Fibroblast of lung (primary cell): ENCODE measurements at places on chromosomes 12 and 14. TPM values are rescaled to one million over a fixed set of nuclear protein-coding genes. Genes with fewer than 3 reads are reported as not detected.

DNA sequence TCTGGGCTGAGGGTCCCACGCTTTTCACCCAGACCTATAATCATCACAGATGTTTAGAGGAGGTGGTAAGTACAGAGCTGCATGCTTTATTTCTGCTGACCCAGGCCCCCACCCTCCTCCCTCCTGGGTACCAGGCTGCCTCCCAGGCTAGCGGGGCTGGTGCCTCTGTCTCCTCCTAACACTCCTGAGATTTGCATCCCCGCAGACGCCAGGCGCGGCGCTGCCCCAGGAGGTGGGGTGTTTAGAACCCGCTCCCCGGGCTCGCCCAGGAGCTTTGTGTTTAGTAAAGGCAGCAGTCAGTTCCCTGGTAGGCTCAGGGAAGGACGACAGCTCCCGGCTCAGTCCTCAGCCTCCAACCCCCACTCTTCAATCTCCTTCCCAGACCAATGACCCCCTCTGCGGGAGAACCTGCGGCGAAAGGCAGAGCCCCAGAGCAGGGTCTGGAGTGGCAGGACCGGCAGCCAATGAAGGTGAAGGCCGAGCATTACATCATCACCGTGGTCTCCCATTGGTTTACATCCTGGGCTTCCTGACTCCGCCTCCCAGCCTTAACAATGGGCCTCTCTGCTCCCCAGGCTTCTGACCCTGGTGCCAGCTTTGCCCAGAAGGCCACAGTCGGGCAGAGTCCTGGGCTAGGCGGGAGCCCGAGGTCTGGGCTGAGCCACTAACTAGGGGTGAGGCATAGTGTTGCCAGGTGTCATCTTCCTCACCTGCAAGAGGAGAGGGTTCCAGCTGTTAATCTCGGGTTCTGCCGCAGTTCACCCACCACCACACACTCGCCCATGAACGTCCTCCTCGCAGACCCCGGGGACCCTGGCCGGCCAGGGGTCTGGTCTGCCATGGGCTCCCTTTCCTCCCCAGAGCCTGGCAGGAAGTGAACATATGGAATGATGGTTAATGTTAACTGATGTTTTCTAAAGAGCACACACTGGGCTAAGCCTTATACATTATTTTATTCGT, 57.5 kb downstream of the CALM1 start:
- peak; percentile 66 for DNase-seq
- no peaks in the 10 kb centered on the region for H3K4me1 ChIP-seq
- H3K36me3 ChIP-seq: no peaks in the 10 kb centered on the region
- H3K27ac ChIP-seq: no peak overlapping the region

DNA sequence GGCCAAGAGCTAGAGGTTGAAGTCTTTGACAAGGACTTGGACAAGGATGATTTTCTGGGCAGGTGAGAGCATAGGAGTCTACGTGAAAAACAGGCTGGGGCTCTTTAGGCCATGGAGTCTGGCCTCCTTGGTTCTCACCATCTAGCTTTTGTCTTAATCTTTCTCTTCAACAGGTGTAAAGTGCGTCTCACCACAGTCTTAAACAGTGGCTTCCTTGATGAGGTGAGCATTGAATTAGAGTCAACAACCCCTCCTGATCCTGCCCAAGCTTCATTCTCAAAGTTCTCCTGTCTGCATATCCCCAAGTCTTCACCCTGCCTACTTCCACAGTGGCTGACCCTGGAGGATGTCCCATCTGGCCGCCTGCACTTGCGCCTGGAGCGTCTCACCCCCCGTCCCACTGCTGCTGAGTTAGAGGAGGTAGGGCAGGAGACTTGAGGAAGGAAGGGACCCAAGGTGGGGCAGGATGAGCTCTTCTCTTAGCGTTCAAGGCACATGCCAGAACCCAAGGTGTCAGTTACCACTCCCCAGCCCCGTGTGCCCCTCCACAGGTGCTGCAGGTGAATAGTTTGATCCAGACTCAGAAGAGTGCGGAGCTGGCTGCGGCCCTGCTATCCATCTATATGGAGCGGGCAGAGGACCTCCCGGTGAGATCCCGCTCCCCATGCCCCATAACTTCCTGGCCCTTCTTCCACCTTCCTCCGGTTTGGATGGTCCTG, 9.9 kb downstream of the ESYT1 start:
- H3K4me1 ChIP-seq: no peaks in the 10 kb centered on the region
- peaks cover 35% of the 10 kb centered on the region for H3K36me3 ChIP-seq
- no peak for DNase-seq
- no peaks in the 10 kb centered on the region for H3K27me3 ChIP-seq
- no peak overlapping the region for H3K4me3 ChIP-seq

DNA sequence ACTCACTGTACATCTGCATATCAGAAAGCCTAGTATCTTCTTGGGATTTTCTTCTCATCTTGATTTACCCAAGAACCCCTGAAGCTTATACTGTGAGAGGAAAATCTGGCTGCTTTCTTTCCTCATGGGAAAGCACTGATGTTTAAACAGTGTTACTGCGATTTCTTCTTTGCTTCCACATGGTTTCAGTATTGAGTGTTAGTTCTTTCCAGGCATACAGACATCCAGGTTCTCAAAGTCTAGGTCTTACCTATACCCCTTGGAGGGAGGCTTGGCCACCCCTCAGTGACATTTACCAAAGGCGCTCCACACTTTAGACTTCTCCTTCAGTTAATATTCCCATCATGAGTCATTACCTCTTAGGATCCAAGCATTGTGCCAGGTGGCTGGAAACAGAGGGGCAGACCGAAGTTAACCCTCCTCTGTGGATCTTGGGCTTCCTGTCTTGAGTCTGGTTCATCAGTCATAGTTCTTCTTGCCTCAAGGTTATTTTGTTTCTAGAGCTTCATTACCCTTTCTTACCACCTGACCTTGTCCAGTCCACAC, 79.1 kb downstream of the TMEM117 start:
- no peak overlapping the region for H3K4me3 ChIP-seq
- H3K36me3 ChIP-seq: no peaks in the 10 kb centered on the region
- DNase-seq: peak; percentile 6
- H3K27ac ChIP-seq: no peak overlapping the region
- no peaks in the 10 kb centered on the region for H3K27me3 ChIP-seq

Gene CBLN3
- 2.6 and 2.7 TPM in 2 replicates for polyA plus RNA-seq

DNA sequence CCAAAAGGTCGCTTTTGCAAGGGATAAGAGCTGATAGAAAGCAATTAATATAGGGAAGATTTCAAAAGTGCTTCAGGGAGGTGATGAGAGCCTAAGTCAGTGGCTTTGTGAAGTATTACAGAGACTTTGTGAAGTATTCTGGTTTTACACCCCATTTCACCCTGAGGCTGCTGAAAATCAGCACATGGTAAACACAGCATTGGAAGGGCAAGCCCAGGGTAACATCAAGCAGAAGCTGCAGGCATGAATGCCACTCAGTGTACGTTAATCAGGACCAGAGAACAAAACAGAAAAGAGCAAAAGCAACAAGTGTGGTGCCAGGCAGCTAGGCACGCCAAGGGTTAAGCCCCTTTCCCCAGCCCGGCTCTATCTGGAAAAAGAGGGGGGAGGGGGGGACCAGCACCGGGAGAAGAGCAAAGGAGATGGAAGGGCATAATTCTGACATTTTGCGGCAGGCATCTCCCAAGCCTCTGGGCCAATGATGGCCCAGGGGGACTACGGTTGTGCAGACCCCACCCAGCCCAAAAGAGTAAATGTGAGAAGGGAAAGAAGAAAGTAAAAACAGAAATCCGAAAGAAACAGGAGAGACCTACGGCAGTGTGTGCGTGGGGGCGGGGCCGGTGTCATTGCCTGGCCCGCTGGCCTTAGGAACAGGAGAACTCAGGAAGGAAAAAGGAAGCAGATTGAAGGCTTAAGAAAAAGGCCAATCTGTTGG, 58.9 kb downstream of the DHRS2 start:
- H3K27me3 ChIP-seq: peaks cover 3% of the 10 kb centered on the region
- H3K36me3 ChIP-seq: no peaks in the 10 kb centered on the region
- DNase-seq: no peak
- H3K4me1 ChIP-seq: no peaks in the 10 kb centered on the region

- no peak overlapping the region for H3K27ac ChIP-seq
- H3K4me3 ChIP-seq: no peak overlapping the region
- H3K4me1 ChIP-seq: peaks cover 10% of the 10 kb centered on the region
- no peaks in the 10 kb centered on the region for H3K36me3 ChIP-seq
- no peaks in the 10 kb centered on the region for H3K27me3 ChIP-seq
Measured at GRCh38 chr12:24778486-24779304, 170.2 kb downstream of the BCAT1 start.

DNA sequence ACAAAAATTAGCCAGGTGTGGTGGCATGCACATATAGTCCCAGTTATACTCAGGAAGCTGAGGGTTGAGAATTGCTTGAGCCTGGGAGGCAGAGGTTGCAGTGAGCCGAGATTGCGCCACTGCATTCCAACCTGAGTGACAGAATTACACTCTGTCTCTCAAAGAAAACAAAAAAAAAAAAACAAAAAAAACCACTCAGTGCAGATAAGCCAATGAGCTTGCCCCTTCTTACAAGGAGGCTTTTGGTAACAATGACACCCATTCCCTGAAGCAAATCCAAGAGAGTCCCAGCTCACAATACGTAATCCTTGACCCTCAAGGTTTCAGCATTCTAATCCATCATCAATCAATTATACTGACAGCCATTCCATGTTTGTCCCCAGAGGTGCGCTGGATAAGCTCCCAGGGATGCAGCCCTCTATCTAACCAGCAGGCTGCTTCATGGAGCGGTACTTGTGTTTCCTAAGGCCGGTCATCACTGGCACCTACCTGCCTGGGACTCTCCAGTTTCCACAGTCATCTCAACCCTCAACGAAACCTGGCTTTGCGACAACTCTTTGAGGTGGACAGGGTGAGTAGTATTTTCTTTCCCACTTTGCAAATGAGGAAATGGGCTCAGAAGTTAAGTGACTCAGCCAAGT, 12.4 kb downstream of the GCN1 start:
- H3K36me3 ChIP-seq: peaks cover 32% of the 10 kb centered on the region
- H3K27me3 ChIP-seq: no peaks in the 10 kb centered on the region

DNA sequence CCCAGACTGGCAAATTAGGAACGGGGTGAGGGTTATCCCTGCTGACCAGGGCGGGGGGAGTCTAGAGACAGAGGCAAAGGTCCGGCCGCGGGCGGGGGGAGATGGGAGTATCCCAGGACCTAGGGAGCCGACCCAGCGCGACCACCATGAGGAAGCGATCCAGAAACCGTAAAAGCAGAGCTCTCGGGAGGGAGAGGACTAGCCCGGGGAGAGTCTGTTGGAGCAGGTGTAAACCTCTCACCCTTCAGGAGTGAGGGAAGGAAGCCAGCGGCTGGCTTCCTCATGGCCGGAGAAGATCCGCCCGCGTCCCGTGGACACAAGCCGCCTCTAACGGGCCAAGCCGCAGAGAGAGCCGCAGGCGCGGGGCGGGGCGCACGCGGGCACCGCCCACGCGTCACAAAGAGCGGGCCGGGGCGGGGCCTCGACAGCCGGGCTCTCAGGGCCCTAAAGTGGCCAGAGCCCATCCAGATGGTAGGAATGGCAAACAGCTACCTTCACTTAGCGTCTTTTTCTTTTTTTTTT, at the start of gene ACRBP:
Gene ACRBP, minus strand, starts transcription at position 350 of the 522 bp plus-strand sequence. Its CDS starts 66 bp downstream, at position 284.
- H3K27ac ChIP-seq: no peak within 1 kb of the TSS
- H3K4me3 ChIP-seq: peak within 1 kb of the TSS; percentile 35
- H3K4me1 ChIP-seq: no peaks in the 10 kb centered on the region
- H3K27me3 ChIP-seq: peaks cover under 1% of the 10 kb centered on the region
- H3K36me3 ChIP-seq: peaks cover 6% of the 10 kb centered on the region

GRCh38 chr14:104085032-104085888, at the start of gene ASPG:
Gene ASPG (plus strand): TSS chr14:104085700. CDS start chr14:104085771, 71 bp downstream.
- no peak for DNase-seq
- H3K4me3 ChIP-seq: no peak within 1 kb of the TSS
- H3K27ac ChIP-seq: no peak within 1 kb of the TSS
- no peaks in the 10 kb centered on the region for H3K27me3 ChIP-seq

Gene KLRG1
- polyA plus RNA-seq: 0.45 and 1.0 TPM in 2 replicates

Gene ATF7IP
- 13.1 and 13.2 TPM in 2 replicates for polyA plus RNA-seq

GRCh38 chr12:132451172-132451835, 38.6 kb upstream of the FBRSL1 start:
- H3K4me3 ChIP-seq: no peak overlapping the region
- H3K36me3 ChIP-seq: no peaks in the 10 kb centered on the region
- H3K27me3 ChIP-seq: peaks cover 6% of the 10 kb centered on the region
- DNase-seq: no peak
- no peaks in the 10 kb centered on the region for H3K4me1 ChIP-seq

Gene SPRING1
- polyA plus RNA-seq: 14.6 and 16.3 TPM in 2 replicates

Gene OR4K1
- not detected in 2 replicates for polyA plus RNA-seq

Gene RNF212B
- not detected in 2 replicates for polyA plus RNA-seq

DNA sequence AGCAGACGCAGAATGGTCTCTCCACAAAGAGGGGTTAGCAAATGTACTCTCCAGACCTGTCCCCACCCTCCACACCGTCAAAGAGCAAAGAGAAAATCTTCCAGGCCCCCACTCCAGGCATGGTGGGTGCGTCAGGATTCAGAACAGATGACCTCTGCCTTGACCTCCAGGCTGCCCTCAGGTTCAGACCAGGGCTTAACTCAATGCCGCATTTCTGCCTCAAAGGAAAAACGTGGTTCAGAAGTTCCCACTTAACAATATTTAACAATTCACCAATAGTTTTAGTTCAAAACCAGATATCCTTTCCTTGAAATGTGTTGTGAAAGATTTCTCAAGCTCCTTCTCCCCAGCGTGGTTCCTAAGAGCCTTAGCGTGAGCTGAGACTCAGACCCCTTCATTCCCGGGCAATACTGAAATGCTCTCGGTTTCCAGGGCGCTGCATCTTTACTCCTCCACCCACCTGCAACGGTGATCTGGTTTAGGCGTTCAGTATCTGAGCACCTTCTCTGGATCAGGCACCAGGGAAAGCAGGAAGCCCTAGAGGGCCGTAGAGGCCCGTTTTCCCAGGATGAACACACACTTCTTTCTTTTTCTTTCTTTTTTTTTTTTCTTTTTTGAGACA, 22.9 kb downstream of the HSP90AA1 start:
- DNase-seq: no peak
- no peak overlapping the region for H3K4me3 ChIP-seq
- H3K27ac ChIP-seq: no peak overlapping the region
- H3K36me3 ChIP-seq: no peaks in the 10 kb centered on the region
- no peaks in the 10 kb centered on the region for H3K4me1 ChIP-seq

GRCh38 chr14:20873370-20874177, 17.6 kb upstream of the RNASE3 start:
- no peak overlapping the region for H3K27ac ChIP-seq
- no peak overlapping the region for H3K4me3 ChIP-seq
- H3K36me3 ChIP-seq: no peaks in the 10 kb centered on the region
- H3K27me3 ChIP-seq: no peaks in the 10 kb centered on the region
- DNase-seq: peak; percentile 31

DNA sequence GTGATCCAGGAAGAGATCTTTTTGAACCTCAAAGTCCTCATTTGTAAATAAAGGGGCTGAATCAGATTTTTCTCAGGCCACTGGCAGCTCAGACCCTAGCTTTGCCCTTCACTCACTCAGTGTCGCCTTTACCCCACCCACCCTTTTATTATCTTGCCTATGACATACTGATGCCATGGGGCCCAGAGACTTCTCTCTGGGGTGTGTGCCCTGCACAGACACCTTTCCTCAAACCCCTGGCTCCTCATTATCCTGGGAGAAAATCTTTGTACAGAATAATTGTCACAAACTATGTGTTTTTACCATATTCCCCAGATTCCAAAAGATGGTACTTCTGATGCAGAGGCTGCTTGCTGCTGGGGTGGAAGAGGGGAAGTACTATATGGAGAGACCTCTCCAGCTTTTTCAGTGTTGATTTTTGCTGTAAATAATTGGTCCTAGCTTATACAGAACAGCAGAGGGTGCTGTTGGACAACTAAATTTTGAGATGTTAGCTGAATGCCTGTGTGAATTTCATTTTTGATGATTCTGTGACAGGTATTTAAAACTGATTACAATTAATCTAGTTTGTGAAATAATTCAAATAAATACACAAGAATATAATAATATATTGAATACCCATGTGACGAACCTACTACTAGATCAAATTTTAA, 53.9 kb upstream of the DCD start:
- no peaks in the 10 kb centered on the region for H3K36me3 ChIP-seq
- H3K4me3 ChIP-seq: no peak overlapping the region
- DNase-seq: peak; percentile 58
